ENCODE measurements at places on chromosomes 7 and 10. TPM values are rescaled to one million over a fixed set of nuclear protein-coding genes. Genes with fewer than 3 reads are reported as not detected.
A peak's percentile ranks its signal among the peaks of the same experiment; 100 is the strongest.

LGI1 gene
- total RNA-seq: not detected

BAZ1B gene
- 68.5 TPM for total RNA-seq

DNA sequence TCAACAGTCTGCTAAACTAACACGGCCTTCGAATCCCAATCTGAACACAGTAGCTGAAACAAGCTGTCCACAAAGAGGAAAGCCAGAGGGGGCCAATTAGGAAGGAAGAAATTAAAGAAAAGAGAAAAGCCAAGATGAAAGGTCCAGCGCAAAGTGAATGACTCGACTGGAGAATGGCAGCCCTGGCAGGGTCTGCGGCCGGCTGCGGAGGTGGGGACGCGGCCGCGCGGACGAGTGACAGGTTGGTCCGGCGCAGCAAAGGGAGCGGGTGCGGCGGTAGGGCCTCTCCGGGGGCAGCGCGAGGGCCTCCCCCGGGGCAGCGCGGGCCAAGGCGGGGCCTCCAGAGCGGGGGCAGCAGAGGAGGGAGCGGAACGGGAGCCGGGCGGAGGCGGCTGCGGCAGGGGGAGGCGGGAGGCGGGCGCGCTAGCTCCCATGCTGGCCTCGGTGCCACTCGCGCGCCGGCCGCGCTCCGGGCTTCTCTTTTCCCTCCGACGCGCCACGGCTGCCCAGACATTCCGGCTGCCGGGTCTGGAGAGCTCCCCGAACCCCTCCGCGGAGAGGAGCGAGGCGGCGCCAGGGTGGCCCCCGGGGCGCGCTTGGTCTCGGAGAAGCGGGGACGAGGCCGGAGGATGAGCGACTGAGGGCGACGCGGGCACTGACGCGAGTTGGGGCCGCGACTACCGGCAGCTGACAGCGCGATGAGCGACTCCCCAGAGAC, at the start of gene VWC2:
Gene VWC2 (plus strand): TSS at position 421 of the 718 bp plus-strand sequence. CDS start 1,798 bp downstream, outside the sequence.
- no peak for DNase-seq

DNA sequence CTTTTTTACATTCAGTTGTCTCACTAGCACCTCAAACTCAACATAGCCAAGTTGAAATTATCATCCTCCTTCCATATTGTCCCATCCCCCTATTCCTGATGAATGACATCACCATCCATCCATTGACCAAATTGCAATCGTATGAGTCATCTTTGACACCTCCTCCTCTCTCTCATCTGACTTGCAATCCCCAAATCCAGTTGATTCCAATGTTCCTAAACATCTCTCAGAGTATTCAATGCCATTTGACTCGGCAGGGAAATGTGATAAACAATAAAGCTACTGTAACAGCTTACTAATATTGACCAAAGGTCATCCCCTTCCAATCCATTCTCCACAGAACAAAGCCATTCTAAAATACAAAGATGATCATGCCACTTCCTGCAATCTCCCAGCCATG, 1047.8 kb downstream of the NRG3 start:
- peak; percentile 67 for DNase-seq

GRCh38 chr10:9681655-9682054, 1336.0 kb upstream of the CELF2 start:
- DNase-seq: no peak

GRCh38 chr7:129341816-129342806, 92.1 kb upstream of the STRIP2 start:
- no peak for DNase-seq

DNA sequence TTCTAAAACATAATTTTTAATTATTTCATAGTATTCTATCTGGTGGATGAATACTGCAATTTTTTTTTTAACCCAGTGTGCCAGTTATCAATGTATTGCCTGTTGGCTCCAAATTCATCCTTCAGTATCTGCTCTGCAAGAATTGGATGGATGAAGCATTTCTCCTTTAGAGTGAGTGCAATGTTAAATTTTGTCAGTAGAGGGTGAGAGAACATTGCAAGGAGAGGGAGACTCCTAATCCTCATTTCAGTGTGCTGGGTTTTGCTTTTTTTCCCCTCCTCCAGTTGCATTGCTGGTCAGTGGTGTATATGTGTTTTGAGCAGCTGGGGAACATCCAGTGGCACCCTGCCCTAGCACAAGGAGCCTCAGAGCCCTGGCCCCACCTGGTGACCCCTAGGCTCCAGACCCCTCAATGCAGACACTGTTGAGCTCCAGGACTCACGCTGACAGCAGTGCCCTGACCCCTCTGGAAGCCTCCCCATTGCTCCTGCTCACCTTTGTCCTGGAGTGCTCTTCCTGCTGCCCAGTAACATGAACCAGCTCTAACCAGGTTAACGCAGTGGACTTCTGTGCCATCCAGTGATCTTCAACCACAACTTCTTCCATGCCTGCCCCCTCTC, 199.4 kb downstream of the USP6NL start:
- no peak for DNase-seq
